Activated T-helper 17 cell treated with anti-CD3 and anti-CD28 coated beads, Interleukin-2, amount 50 U/mL, for 72 hours (primary cell): ENCODE measurements at places on chromosomes 3 and 15. TPM values are rescaled to one million over a fixed set of nuclear protein-coding genes. Genes with fewer than 3 reads are reported as not detected.

- no peak for ATAC-seq
Measured at GRCh38 chr3:172042136-172042662, 2.8 kb downstream of the FNDC3B start.

- no peak for ATAC-seq
Measured at GRCh38 chr3:72563690-72564370, 284.4 kb downstream of the SHQ1 start.

- ATAC-seq: peak; percentile 20
Measured at GRCh38 chr3:15099364-15100098, 583 bp upstream of the RBSN start.

The TFDP2 gene
- 18.0 TPM for total RNA-seq

DNA sequence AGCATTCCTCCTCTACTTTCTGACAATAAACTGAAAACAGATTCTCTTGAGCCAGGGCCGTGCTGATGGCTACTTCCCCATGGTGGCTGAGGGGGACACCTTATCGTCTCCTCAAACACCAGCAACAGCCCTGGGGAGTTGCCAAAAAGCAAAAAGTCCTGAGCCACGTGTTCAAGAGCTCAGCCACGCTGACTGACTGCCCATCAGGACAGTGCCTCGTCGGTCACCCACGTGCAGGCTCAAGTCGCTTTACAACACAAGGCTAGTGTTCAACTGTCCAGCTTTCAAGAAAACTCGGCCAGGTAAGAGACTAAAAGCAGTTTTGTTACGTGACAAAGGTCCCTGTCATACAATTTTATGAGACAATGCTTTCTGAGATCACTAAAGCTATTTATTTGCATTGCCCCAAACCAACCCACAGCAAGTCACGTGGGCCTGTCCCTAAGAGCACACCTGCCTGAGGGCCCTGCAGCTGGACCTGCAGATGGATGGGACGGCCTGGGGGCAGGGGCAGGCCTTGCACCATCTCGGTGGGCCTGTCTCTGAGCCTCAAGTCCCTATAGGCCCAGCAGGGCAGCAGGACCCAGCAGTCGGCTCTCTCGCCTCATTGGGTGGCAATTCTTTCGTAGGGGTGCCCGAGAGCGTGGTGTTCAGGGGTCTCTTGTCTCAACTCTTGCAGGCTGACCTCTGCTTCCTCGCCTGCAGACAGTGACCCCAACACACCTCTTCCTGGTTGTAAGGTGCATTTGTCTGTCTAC, 42.7 kb downstream of the NIPA2 start:
- no peak for ATAC-seq

DNA sequence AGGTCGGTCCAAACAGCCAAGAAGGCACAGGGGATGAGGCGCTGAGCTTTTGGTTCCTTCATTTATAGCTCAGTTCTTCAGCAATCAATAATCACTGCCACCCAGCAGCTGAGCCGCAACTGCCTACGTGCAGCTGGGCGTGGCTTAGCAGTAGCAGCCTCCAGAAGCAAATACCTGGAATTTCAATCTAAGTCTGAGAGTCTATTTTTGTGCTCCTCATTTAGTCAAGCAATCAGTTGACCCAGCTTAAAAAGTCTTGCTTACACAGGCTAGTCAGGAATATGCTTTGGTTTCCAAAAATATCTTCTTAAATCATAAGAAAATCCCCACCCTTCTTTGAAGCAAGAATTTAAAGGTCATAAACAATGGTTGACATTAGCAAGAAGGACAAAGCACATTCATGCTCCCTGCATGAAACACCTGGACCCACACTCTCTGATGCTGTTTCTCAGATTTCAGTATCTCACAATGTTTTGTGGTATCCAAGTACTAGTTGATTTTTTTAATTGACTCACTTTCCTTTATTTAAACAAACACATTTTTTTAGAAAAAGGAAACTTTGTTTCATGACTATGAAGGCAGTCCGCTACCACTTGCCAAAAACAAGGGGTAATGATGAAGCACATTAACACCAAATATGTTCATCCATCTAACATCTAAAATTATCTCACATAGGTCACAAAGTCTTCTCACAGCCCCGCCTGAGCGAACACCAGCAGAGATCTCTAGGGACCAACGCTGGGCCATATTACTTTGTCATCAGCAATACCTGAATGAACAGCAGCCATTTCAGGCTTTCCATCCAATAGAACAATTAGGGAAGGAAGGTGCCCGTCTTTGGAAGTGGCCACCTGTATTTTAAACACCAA, 106.1 kb downstream of the OXNAD1 start:
- ATAC-seq: peak; percentile 73

DNA sequence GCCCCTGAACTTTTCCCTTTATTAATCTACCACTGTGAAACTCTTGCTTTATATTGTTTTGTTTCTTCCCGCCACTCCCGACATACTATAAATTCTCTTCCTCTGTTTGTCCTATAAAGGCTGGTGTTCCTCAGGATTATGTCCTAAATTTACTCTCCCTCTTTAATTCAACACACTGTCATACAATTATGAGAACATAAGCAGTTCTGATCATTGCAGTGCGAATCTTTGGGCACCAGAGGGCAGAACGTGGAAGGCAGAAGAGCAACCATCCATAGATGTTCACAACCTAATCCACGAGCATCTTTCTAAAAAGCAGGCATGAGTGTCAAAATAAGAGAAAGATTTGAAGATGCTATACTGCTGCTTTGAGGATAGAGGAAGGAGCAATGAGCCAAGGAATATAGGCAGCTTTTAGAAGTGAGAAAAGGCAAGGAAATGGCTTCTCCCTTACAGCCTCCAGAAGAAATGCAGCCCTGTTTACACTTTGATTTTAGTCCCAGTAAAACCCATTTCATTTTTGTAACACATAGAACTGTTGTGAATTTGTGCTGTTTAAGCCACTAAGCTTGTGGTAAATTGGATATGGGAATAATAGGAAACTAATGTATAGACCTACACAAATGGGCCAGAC, 179.4 kb downstream of the GBE1 start:
- ATAC-seq: no peak

DNA sequence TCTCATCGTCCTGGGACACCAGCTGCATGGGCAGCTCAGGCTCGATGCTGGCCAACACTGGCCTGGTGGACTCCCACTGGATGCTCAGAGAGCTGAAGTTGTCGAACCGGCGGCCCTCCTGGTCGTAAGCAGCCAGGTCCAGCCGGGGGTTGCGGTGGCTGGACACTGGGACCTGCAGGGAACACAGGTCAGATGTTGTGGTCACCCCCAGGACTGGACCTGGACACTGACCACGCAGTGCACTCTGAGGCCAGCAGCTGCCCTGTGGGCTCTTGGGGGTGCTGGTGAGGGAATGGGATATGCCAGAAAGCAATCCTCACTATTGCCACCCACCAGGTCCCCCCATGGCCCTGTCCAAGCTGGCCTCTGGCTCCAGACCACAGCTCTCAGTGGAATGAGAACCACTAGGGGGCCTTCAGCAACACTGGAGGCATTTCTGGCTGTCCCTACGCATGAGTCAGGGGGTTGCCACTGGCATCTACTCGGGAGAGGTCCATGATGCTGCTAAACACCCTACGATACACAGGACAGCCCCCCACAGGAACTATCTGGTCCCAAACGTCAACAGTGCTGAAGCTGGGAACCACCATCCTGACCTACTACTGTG, 66.1 kb downstream of the NUP210 start:
- ATAC-seq: no peak

DNA sequence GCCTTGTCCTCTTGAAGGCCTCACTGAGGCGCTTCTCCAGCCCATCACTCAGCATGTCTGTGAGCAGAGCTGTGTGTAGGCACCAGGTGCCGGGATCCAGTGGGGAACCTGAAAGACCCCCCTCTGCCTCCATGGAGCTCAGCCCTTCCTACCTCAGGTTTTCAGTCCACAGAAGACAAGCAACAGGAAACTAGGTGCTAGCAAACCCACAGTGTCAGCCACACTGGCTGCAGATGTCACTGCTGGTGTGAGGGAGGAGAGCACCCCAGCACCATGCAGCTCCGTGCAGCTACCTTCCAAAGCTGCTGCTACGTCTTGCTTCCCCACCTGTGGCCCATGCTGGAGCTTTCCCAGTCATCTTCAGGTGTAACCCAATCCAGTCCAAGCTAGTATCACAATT, 17.9 kb downstream of the PSTPIP1 start:
- ATAC-seq: peak; percentile 42
